Brain microvascular endothelial cell (primary cell): ENCODE measurements at places on chromosomes 1 and 21.

- DNase-seq: no peak
Observed at GRCh38 chr21:43312011-43312410, 114.9 kb downstream of the SIK1 start.

DNA sequence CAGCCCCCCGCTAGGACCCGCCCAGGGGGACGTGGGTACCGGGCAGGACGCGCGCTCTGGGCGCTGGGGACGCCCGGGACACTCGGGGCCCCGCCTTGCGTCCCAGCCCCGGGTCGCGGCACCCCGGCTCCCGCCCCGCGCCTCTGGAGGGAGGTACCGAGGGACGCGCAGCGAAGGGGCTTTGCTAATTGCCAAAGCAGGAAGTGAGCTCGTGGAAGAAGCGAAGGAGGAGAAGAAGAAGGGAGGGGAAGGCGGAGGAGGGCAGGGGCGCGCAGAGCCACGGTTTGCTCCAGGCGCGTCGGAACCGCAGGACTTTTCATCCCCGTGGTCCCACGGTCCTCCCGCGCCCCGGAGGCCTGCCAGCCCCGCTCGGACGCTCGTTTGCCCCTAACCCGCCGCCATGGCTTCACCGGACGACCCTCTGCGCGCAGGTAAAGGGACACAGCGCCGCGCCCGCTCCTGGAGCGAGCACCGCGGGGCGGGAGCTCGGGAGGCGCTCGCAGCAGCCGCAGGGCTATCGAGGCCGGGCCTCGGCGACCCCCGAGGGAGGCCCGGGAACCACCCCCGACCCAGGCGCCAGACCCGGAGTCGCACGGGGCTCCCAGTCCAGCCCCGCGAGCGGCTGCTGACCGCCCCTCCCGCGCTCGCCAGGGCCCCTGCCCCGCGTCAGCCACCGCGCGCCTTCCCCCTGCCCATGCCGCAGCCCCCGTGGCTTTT lies 1.3 kb downstream of the EDARADD start:
- DNase-seq: no peak

GRCh38 chr1:34984435-34984792 lies 733 bp downstream of the TMEM35B start:
- peak; percentile 18 for DNase-seq

DNA sequence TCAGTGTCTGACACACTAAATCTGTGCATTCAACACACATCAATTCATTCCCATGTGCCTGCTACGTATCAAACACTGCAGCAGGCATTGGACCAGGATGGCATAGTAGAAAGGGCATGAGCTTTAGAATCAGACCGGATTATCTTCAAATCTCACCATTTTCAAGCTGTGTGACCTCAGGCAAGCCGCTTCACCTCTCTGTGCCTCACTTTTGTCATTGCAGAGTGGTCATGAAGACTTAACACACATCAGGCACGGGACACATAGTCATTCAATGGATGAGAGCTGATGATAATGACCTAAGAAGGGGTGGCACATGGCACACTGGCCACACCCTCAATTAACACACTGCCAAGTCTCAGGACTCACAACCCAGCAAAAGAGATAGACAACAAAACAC lies 46.8 kb downstream of the KLHDC7A start:
- DNase-seq: no peak

GRCh38 chr1:180213401-180214170 lies 16.5 kb upstream of the LHX4 start:
- no peak for DNase-seq

GRCh38 chr1:23798662-23799142 lies 1.9 kb downstream of the GALE start:
- no peak for DNase-seq

DNA sequence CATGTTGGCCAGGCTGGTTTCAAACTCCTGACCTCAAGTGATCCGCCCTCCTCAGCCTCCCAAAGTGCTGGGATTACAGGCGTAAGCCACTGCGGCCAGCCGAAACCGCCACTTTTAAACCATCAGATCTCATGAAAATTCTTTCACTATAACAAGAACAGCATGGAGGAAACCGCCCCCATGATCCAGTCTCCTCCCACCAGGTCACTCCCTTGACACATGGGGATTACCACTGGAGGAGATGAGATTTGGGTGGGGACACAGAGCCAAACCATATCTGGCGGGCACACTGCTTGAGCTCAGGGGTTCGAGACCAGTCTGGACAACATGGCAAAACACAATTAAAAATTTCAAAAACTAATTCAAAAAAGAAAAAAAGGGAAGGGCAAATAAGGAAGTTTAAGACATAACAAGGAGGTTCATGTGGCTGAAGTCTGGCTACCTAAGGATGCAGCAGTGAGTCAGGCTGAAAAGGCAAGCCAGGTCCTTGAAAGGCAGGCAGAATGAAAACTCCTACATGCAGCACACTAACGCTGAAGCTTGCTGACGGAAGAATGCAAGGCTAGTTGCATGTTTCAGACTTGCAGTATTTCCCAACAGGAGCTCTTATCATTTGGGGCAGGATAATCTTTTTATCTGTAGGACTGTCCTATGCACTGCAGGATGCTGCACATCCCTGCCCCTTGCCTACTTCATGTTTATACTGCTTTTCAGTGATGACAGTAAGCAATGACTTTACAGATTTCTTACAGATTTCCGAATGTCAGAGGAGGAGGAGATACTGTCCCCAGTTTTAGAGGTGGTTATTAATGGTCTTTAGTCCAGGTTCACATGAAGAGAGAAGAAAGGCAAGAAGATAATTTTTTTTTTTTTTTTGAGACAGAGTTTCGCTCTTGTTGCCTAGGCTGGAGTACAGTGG lies 49.3 kb downstream of the FBXO42 start:
- DNase-seq: no peak

DNA sequence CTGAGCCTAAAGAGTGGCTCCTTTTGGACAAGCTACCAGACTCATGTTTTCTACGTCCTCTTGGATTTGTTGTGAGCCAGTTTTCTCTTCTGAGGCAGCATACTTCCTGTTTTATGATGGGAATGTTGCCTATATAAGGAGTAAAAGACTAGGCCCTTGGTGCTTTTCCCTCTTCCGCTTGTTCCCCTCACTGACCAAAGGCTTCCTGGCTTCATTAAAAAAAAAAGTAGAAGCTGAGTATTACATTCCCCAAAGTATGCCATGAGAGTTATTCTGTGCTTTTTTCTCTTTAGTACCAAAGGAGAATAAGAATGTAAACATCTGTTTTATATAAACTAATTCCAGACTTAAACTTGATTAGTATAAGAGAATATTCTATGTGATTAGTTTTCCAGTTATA lies 6.5 kb upstream of the HMCN1 start:
- DNase-seq: no peak

GRCh38 chr1:162022626-162023025 lies 1.0 kb downstream of the OLFML2B start:
- DNase-seq: no peak

GRCh38 chr1:76494807-76495206 lies 372.5 kb upstream of the ST6GALNAC5 start:
- DNase-seq: peak; percentile 26

DNA sequence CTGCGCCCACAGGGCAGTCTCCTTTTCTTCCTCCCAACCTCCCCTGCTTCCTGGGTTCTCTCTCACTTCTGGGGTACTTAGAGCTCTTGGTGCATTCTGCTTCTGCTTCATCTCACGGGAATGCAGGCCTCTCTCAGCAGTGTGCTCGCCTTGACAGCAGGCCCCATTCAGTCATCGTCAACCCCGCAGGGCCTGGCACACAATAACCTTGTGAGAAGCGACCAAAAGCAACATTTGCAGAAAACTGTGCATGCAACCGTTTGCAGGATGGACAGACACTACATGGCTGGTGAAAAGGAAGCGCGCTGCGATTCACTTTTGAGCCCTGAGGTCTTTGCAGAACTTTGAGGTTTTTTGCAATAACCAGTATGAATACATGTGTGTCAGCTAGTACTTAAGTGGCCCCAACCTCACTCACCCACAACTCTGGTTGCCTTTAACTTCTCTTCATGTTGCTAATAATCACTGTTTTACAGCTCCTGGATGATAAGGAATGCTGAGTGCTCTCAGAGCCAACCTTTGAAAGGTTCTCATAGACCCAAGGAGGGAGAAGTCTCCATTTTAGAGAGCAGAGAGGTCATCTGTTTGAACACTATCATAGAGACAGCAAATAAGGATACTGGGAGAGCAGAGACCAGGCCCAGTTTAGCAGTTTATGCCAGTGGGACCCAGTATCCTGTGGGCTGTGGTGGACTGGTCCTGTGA lies 2.5 kb upstream of the CD160 start:
- DNase-seq: no peak

- DNase-seq: no peak
Observed at GRCh38 chr1:89990976-89991831, 3.7 kb upstream of the ZNF326 start.

DNA sequence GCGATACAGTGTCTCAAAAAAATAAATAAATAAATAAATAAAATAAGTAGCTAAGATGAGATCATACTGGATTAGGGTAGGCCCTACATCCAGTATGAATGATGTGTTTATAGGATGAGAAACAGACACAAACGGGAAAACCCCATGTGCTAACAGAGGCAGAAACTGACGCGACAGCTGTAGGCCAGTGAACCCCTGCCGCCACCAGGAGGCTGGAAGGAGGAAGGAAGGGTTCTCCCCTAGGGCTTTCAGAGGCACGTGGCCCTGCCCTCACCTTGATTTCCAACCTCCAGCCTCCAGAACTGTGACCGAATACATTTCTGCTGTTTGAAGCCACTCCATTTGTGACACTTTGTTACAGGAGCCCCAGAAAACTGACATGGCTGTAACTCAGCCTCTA lies 38.5 kb downstream of the CHD5 start:
- no peak for DNase-seq

DNA sequence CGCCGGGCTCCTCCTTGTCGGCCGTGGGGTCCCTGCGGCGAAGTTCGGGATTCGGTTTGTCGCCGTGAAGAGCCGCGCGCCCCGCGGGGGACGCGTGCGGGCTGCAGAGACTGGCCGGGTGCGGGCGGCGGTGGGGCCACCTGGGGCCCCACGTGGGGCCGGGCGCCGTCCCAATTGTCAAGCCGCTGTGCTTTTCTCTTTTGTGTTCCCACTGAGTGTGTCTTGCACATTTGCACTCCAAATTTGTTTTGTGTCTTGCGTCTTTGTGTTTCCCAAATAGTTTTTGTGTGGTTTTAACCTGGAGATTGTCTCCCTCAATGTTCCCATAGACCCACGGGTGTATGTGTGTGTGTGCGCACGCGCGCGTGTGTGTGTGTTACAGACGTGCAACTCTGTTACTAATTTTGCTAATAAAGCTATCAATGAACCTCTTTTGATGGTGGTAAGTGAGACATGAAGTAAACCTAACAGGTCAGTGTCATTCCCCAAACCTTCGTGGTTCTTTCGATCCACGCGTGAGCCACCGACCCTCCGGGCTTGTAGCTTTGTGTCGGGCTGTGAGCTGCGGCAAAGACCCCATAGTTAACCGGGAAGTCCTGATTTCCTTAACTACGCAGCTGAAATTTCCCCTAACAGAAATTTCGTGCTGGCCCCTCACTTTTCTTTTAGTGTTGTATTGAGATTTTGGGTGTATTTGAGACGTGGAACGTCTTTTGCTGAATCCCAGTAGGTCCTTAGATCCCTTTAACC lies 708 bp downstream of the PRDM2 start:
- peak; percentile 6 for DNase-seq

DNA sequence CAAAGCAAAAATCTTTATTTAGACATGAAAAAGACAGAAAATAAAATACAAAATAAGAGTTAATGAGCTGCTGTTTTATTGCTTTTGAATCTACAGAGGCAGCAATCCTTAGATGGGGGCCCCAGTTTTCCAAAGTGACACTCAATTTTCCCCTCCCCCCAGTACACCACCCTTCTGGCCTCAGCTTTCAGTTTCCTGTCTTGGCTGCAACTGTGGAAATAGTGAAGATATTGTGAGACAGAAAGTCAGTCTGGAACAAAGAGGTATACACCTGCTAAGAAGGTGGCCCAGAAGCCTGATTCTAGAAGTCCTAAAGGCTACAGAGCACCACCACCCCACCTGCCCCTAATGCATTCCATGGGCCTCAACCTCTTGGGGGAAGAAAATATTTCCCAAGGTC lies 1.1 kb upstream of the MTMR11 start:
- DNase-seq: no peak

- no peak for DNase-seq
Observed at GRCh38 chr1:77975386-77975785, 3.5 kb downstream of the FUBP1 start.

GRCh38 chr21:45225041-45225740 lies 62.5 kb downstream of the POFUT2 start:
- DNase-seq: no peak

- DNase-seq: no peak
Observed at GRCh38 chr1:9826616-9827015, 2.9 kb upstream of the CLSTN1 start.

- peak; percentile 91 for DNase-seq
Observed at GRCh38 chr1:172906778-172907592, 143.8 kb downstream of the TNFSF18 start.

GRCh38 chr1:12591267-12591938 lies 26.6 kb downstream of the DHRS3 start:
- DNase-seq: no peak

DNA sequence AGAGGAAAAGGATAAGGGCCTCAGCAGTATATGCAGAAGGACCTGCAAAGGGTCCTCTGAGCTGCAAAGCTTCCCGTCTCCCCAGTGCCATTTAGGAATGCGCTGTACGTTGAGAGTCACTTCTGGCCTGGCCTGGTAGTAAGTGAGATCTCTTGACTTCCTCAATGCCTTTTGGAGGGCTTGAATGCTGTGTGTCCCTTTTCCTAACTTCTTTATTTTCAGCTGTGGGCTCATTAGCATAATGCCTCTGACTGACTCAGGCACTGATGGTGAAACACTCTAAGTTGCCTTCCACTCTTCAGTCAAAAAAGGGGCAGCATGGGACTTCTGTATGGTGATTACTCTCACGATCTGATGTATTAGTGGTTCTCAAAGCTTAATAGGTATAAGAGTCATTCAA lies 49.9 kb downstream of the XCL1 start:
- DNase-seq: no peak

DNA sequence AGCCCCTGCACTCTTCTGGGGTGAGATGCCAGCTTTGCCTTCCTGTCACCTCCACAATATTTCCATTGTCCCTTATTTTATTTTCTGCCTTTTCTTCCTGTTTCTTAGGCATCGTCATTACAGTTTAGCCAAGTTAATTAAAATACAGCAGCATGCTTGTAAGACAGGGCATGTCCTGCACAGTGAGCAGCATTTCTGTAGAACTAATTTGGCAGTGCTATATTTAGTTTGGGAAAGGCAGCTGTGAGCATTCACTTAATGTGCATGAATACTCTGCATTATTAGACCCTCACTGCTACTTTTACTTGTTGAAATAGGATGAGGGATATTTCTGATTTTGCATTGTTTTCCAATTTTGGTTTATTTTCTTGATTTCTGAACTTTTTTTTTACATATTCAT lies 133.3 kb downstream of the KCNK2 start:
- no peak for DNase-seq

DNA sequence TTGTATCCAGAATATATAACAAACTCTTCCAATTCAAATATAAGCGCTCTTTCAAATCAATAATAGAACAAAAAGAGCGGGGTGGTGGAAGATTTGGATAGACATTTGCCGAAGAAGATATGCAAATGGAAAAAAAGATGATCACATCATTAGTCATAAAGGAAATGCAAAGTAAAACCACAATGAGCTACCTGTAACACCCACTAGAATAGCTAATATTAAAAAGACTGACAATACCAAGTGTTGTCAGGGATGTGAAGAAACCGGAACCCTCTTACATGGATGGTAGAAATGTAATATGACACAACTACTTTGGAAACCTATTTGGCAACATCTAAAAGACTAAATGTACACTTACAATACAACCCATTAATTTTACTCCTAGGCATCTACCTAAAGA lies 5.7 kb upstream of the TRAF5 start:
- DNase-seq: no peak
